ENCODE measurements at places on chromosomes 3 and 15.
A peak's percentile ranks its signal among the peaks of the same experiment; 100 is the strongest.

- no peak for DNase-seq
Measured at GRCh38 chr3:114640126-114640525, 346.3 kb downstream of the TIGIT start.

- no peak for DNase-seq
Measured at GRCh38 chr3:30044515-30044914, 561.9 kb upstream of the TGFBR2 start.

DNA sequence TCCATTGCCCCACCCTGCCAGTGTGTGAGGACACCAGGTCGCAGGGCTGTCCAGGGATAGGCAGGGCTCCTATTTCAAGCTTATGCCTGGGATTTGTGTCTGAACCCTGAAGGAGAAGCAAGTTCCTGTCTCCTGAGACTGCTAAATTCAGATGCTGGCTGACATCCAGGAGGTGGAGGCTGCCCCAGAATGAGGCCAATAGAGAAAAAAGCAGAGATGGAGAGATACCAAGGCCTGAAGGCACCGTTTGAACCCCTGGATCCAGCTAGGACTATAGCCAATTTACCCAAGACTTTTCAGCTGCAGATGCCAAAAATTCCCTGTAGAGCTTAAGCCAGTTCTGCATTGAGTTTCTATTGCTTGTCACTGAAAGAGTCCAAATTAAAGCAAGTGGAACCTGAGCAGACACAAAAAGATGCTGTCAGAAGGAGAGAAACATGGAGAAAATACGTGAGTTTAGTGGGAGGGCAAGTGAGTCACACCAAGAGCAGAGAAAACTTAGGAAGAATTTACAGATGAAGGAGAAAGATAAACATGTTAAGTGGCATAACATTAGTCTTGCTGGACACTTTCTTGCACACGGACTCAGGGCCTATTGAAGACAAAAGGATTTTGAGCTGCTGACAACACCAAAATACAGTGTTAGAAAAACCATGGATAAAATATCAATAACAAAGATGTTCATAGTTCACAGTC, 148.6 kb downstream of the CNTN3 start:
- no peak for DNase-seq

- no peak for DNase-seq
Measured at GRCh38 chr3:98962951-98963350, 61.5 kb upstream of the DCBLD2 start.

DNA sequence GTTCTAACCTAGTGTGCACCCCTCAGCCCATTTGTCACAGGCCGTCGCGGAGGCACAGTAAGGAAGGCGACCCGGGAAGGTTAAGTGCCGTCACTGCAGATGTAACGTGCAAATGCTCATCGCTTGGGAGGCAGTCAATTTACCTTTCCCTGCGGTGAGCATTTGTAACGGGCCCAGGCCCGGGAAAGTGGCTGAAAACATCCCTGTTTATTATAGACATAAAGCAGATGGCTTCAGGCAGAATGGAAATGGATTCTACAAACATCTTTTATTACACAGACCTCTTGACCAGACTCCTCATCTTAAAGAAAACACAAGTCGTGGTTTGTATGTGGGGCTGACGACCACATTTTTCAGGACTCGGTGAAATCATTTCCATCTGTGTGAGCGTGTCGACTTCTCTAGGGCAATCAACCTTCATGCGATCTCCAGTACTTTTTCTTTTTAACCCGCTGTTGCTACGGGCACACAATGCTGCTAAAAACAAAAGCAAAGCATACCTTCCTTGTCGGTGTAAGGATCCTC, 43.6 kb downstream of the NMNAT3 start:
- DNase-seq, result no peak

DNA sequence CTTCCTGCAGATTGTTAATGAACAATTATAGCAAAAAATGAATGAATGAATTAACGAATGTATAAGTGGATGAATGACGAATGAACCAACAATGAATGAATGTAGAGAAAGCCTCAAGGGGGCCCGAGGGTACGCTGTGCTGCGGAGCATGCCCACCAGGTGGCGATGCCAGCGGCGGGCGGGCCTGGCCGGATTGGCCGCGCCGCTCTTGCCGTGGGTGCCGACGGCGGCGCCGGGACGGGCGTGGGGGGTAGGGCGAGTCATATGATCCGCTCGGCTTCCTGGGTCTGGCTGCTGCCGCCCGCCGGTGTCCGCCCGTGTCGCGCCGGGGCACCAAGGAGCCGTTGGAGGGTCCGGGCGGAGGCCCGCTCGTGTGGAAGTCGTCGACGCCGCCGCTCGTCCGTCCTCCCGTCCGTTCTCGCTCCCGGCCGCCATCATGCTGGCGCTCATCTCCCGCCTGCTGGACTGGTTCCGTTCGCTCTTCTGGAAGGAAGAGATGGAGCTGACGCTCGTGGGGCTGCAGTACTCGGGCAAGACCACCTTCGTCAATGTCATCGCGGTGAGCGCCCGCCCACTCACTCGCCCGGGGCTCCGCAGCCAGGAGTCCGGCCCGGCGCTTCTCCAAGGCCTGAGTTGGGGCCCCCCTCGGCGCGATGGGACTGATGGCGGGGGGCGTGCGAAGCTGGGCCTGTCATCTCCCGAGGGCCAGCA, at the start of gene ARL8B:
TSS of gene ARL8B (plus strand) at position 263 of the 711 bp plus-strand sequence. CDS start at position 437, 174 bp downstream.
- peak; percentile 75 for DNase-seq

- DNase-seq, result peak; percentile 93
Measured at GRCh38 chr3:144053121-144053520, 81.5 kb downstream of the DIPK2A start.

GRCh38 chr15:100663086-100663914, 60.9 kb downstream of the ASB7 start:
- peak; percentile 51 for DNase-seq

GRCh38 chr3:177899275-177900067, 636.8 kb upstream of the KCNMB2 start:
- DNase-seq, result no peak

DNA sequence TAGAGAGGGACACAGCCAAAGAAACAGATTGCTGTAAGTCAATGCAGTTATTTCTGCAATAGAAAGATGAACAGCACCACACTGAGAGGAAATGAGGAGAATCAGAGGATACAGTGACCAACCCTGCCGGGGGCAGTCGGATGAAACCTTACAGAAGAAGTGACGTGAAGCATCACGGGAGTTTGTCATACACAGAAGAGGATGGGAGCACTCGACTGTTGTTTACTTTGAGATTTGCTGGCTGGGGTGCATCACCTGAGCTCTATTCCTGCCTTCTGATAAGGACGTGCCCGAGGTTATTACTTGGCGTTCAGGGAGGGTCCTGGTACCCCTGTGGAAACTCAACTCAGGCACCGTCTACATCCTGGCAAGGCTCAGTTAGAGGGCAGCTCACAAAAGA, 45.4 kb downstream of the MAGEF1 start:
- no peak for DNase-seq

GRCh38 chr3:105436687-105437086, 70.0 kb downstream of the ALCAM start:
- no peak for DNase-seq

- DNase-seq, result peak; percentile 13
Measured at GRCh38 chr3:147119989-147120388, 286.4 kb downstream of the ZIC4 start.

GRCh38 chr3:4724051-4724629, 231.0 kb downstream of the ITPR1 start:
- no peak for DNase-seq

DNA sequence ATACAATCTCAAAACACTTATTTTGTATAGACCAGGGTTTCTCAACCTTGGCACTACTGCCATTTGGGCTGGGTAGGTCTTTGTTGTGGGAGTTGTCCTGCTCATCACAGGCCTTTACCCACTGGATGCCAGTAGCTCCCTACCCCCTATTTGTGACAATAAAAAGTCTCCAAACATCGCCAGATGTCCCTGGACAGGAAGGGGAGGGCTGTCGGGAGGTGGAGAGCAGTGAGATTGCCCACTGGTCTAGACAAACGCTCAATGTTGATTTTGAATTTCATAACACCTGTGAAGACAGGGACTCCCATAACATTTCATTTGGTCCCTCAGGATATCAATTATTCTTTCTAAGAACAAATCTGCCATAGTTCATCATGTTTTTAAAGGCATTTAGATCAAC, 151.7 kb upstream of the PTPRG start:
- no peak for DNase-seq

- peak; percentile 88 for DNase-seq
Measured at GRCh38 chr3:57007521-57008460, 52.7 kb upstream of the SPATA12 start.

GRCh38 chr15:99722406-99722805, 10.8 kb downstream of the LYSMD4 start:
- no peak for DNase-seq

DNA sequence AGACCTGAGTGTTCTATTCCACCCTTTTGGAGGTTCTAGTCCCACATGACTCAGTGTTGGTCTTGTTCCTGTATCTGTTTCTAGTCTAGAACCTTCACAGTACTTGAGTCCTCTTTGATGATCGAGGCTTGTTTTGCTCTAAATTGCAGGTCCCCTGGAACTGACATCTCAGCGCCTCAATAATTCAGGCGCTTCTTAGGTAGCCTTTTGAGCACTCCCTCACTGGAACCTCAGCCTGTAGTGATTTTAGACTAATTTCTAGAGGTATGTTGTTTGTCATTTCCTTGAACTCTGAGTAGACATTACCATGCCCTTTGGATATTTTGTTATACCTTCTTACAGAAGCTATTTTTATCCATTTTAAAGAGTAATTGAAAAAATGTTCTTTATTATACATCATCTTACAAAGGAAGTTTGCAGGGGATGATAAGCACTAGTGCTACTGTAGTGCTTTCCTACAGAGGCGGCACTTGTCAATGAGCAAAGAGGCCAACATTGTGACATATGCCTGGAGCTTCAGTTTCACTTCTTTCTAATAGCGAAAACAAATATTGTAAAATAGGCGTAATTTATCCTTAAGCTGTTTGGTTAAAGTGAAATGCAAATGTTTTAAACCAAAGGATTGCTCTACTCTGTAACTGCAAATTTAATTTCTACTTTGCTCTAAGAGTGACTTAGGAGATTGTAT, 75.7 kb downstream of the EFL1 start:
- no peak for DNase-seq

DNA sequence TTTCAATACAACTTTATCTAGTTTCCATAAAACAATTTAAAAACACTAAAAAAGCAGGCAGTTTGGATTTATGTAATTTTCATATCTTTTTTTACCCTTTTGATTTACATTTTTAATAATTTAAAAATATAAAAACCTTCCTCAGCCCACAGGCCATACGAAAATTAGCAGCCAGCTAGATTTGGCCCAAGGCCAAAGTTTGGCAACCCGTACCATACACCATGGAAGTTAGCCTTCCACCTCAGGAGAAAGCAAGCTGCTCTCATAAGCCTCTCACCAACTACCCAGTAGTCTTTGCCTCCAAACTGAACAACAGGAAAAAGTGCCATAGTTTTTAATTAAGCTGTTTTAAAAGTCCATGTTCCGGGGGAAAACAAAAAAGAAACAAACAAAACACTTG, 107.3 kb upstream of the TRIM42 start:
- no peak for DNase-seq

- peak; percentile 73 for DNase-seq
Measured at GRCh38 chr3:186821429-186822387, 15.4 kb upstream of the RFC4 start.

DNA sequence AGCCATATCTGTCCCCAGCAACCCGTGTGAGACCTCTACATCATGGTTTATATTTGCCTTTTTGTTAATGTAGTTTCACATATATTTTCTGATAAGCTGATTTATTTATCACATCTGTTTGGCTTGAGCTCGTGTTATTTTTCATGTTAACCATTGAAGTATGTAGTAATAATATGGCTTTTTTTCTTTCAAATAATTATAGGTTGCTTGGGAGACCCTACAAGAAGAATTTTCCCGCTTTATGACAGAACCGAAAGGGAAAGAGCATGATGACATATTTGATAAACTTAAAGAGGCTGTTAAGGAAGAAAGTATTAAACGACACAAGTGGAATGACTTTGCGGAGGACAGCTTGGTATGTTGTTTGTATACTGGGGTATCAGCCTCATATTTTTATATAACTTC, 63.9 kb downstream of the OPA1 start:
- DNase-seq, result no peak

DNA sequence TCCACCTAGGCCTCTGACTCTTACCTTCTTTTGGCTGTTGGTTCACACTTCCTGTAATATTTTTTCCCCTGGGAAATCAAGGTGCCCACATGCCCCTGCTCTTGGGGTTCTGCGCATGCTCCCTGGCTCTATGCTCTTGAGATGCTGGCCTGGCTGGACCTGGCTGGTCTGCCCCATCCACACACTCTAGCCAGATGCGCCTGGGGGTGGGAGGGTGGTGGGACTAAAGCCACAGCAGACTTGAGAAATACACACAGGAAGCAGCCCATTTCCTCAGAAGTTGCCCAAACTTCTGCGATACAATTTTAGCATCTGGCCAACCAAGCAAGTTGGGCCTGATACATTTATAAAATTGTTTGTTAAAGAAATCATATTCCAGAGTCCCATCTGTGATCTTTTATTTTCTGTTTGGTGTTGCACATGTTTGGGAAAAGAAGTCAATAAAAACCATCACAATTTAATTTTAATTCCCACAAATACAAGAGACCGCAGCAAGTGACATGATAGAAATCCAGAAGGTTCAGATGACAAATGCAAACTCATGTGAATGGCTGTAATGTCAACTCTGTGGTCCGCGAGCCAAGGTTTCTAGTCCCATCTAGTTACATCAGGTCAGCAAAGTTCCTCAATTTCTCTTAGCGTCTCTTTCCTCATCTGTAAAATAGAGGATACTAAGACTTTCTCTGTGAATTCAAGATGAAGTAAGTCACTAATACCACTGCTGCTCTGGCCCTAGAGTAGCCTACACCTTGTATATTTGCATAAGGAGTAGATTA, 55.9 kb upstream of the MEF2A start:
- no peak for DNase-seq

GRCh38 chr3:174863488-174863887, 4.4 kb downstream of the NAALADL2 start:
- DNase-seq, result peak; percentile 77

- DNase-seq, result no peak
Measured at GRCh38 chr3:42801784-42802183, 2.5 kb downstream of the HIGD1A start.

- no peak for DNase-seq
Measured at GRCh38 chr15:39320886-39321285, 260.0 kb upstream of the THBS1 start.

GRCh38 chr3:177525987-177526712, 328.9 kb upstream of the TBL1XR1 start:
- DNase-seq, result peak; percentile 98

- no peak for DNase-seq
Measured at GRCh38 chr15:57883701-57884100, 177.2 kb downstream of the POLR2M start.

GRCh38 chr3:23712656-23713559, 92.8 kb upstream of the UBE2E1 start:
- peak; percentile 91 for DNase-seq

GRCh38 chr3:153629148-153629547, 467.1 kb downstream of the RAP2B start:
- no peak for DNase-seq

GRCh38 chr3:12237912-12238650, 50.8 kb upstream of the PPARG start:
- DNase-seq, result peak; percentile 63

All from M059J (cell line).